ENCODE measurements at places on chromosomes 4 and X.

GRCh38 chrX:42054256-42054655, 130.9 kb upstream of the CASK start:
- no peak for DNase-seq

GRCh38 chr4:109589605-109590004, 29.6 kb downstream of the MCUB start:
- no peak for DNase-seq

DNA sequence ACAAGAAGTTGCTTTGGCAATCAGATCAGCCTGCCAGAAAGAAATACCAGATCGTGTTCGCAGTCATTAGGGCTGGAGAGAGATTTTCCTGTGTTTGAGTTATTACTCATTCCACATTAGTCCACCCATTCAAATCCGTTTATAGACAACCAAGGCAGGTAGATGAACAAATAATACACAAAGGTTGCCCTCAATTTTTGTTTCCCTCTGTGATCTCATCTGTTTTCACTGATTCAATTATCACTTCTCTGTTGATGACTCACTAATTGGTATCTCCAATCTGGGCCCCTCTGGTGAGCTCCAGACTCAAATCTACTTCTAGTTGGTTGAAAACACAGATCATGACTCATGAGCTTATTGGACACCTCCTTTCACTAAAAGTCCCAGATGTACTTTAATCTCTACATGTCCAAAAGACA, 54.5 kb downstream of the CHM start:
- DNase-seq: no peak

- no peak for DNase-seq
These were observed 86.2 kb upstream of the CPXCR1 start for GRCh38 chrX:88660836-88661235.

DNA sequence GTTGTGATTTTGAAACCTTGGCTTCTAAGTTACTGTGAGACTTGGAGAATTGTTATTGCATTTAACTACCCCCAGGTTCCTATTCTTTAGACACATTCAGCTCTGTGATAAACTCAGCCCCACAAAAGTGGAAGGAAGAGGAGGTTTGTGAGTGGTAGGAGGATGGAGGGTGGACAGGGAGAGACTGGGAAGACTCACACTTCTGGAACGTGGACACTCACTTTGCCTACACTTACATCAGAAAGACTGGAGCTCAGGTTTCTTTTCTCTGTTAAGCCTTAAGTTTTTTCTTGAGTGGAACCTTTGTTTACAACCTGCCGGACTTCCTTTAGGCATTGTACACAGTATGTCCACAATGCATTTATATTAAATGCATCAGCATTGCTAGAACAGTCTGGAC, 99.0 kb downstream of the AREG start:
- DNase-seq: no peak

DNA sequence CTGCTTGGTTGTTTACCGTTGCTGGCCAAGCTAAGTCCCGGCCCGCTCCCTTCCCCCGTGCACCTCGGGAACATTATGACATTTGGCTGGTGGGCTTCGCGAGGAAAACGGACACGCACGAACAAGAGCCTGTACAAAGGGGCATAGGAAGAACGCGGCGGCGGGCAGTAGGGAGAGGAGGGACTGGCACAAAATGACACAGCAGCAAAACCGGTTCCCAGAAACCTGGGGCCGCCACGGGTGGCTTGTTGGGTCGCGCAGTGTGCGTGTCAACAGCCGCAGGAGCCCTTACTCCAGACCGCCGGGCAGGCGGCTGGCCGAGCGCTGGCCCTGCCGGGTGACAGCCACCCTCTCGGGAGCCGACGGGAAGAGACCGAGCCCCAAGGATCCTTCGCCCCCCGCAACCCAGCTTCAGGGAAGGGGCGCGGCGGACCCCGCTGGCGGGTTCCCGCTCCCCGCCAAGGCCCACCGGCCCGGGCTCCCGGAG, 1.6 kb upstream of the LIN54 start:
- no peak for DNase-seq

DNA sequence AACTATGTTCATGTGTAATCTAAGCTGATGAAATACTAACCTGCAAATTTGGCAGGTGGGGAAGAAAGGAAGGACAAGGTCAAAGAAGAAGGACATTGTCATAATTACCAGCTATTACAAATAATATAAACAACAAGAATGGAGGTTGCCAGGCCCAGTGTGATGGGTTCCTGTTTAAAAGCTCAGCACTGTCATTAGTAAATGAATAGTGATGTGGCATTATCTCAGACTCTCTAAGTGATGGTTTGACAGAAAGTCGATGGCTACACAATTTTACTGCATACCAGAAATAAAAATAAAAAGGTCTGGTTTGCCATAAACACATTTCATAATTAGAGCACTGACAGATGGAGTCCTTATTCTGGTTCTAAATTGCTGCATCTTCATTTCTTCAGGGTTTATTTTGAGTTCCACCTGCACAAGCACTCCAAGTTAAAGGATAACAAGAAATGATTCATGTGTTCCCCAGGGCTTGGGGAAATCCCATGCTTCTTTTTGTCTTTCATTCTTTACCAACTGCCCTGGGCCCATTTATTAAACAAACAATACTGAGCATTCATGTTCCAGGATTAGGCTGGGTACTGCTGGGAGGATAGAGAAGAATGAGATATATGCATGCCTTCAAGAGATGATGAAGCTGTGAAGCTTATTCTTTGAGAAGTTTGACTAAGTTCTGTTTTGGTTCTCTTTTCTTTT, 367.8 kb upstream of the RASGEF1B start:
- DNase-seq: no peak

- no peak for DNase-seq
These were observed 27.8 kb downstream of the PPP2R2C start for GRCh38 chr4:6444582-6444981.

GRCh38 chr4:37324546-37324945, 80.0 kb downstream of the NWD2 start:
- no peak for DNase-seq

DNA sequence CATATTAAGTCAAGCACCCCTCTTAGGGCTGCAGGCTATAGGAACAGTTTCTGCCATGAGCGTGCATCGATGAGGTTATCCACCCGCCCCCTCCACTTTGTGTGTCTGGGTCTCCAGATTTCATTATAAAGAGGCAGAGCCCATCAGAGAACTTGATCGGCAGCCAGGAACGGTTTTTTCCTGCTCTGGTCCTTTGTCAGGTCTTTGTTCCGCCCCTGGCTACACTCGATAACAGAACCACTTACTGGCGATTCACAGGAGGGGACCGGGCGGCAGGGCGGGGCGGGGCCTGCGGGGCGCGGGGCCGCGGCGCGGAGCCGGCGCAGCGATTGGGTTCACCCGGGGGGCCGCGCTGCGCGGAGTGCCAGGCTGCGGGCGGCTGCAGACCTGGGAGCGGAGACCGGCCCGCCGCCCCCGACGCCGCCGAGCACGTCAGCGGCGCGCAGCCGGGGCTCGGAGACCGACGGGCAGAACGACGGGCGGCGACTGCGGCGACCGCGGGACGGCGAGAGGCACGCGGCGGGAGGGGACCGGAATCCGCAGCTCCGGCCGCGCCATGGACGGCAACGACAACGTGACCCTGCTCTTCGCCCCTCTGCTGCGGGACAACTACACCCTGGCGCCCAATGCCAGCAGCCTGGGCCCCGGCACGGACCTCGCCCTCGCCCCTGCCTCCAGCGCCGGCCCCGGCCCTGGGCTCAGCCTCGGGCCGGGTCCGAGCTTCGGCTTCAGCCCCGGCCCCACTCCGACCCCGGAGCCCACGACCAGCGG, at the start of gene SLC10A4:
SLC10A4 (plus strand) TSS at position 338 of the 771 bp plus-strand sequence; CDS start at position 557, 219 bp downstream.
- no peak for DNase-seq

- DNase-seq: no peak
These were observed 70.9 kb downstream of the APBB2 start for GRCh38 chr4:41143311-41144039.

DNA sequence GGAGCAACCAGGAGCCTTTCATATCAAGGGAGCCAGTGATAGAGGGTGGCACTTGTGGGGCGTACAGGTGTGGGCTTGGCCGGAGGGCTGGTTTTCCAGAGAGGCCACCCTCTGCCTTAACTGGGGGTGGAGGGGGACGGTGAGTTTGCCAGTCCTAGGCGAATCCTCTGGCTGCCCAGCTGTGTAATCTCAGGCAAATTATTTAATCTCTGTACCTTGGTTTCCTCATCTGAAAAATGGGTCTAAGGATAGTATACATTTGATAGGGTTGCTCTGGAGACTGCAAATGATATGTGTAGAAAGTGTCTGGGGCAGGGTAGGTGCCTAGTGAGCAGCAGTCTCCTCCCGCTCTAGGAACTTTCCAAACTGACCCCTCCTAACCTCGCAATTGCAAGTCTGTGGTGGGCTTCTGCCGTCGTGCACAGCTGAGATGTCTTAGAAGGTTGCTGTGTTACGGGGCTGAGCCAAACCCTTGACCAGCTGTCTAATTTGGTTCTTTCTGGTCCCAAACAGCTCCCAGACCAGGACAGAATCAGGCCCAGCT, 3.8 kb upstream of the CXCR3 start:
- no peak for DNase-seq

GRCh38 chr4:163568843-163569242, 74.4 kb downstream of the TMA16 start:
- DNase-seq: no peak

GRCh38 chrX:18119856-18120255, 100.8 kb downstream of the BEND2 start:
- DNase-seq: no peak

- no peak for DNase-seq
These were observed 1.5 kb downstream of the NKX1-1 start for GRCh38 chr4:1404573-1405253.

DNA sequence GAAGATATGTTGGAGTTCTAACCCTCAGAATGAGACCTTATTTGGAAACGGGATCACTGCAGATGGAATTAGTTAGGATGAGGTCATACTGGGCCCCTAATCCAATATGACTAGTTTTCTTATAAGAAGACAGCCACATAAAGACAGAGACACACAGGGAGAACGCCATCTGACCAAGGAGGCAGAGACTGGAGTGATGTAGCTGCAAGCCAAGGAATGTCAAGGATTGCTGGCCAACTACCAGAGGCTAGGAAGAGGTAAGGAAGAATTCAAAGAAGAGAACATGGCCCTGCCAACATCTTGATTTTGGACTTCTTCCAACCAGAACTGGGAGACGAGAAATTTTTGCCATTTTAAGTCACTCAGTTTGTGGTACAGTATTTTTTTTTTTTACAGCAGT, 152.8 kb upstream of the DIPK2B start:
- DNase-seq: no peak

GRCh38 chr4:144185086-144185485, 44.6 kb upstream of the GYPA start:
- DNase-seq: no peak

DNA sequence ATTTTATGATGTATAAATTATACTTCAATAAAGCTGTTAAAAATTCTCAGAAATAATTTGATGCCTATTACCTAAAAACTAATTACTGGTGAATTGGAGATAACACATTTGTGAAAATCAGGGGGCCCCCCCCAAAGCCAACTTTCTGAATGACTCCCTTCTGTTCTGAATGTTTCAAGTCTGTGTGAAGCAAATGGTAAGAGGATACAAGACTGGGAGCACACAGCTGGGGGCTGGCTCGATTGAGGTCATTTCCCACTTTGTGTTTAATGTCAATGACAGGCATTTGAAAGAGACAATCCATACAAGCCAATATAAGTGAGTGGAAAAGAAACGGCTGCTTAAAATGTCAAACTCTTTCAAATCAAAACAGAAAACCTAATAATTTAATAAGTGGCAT, 155.8 kb downstream of the SH2D1A start:
- DNase-seq: no peak

- no peak for DNase-seq
These were observed 45.4 kb downstream of the CC2D2A start for GRCh38 chr4:15515106-15515505.

DNA sequence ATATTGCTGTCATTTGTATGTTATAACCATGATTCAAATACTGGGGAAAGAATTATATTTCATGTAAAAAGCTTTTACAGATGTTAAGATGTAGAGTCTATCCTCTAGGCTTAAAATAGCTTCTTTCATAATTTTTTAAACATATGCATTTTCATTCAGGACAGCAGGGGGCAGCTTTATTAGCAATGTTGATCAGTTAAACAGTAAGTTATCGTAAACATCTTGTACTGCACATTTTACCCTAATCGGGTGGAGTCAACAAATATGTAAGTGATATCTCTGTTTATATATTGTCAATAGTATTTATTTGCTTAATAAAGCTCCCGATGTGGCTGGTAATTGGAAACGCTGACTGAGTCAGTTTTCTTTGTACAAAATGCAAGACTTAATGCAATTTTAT, 142.5 kb upstream of the MED14 start:
- DNase-seq: no peak

DNA sequence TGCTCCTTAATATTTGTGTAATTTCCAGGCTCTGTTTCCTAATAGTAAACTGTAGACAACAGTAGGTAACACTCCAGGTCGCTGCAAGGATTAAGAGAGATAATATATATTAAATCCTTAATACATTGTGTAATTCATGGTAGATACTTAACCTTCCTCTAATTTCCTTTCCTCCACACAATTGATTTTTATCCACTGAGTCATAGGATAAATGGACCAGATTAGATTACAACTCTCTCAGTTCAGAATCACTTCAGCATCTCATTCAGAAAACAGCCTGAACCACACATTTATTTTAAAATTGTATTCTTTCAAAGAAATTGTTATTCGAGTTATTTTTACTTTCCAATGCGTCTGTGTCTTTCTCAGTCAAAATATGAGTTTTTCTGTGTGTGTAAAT, 17.1 kb downstream of the GK2 start:
- no peak for DNase-seq

GRCh38 chr4:76208005-76208765, 5.4 kb downstream of the SCARB2 start:
- DNase-seq: no peak
